Eye (tissue), 1 donor: ENCODE measurements at places on chromosomes 11 and 22.

DNA sequence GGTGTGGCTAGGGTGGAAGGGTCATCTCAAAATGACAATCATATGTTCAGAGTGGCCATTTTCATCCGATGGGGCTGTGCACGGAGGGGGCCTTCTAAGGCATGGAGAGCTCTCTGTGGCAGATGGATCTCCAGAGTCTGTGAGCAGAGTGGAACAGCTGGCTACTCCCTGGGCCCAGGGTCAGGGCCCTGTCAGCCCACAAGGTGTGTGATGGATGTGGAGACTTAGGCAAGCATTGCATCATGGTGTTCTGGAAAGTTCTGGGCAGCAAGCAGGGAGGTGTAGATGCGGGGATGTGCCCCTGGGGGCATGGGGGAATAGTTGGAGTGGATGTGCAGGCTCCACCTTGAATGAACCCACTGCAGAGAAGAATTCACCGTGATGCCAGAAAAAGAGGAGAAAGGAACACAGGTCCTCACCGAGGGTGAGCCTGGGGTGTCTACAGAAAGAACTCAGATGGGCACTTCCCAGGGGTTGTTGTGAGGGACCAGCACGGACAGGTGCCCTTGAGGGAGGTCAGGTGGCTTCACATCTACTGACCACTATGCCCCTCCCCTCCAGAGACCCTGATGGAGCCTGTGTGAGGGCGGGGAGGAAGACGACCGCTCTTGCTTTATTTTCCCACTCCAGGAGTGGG lies 51.1 kb downstream of the CHRDL2 start:
- DNase-seq = no peak

GRCh38 chr11:60370811-60371298 lies 7.5 kb upstream of the MS4A7 start:
- peak; percentile 7 for DNase-seq

DNA sequence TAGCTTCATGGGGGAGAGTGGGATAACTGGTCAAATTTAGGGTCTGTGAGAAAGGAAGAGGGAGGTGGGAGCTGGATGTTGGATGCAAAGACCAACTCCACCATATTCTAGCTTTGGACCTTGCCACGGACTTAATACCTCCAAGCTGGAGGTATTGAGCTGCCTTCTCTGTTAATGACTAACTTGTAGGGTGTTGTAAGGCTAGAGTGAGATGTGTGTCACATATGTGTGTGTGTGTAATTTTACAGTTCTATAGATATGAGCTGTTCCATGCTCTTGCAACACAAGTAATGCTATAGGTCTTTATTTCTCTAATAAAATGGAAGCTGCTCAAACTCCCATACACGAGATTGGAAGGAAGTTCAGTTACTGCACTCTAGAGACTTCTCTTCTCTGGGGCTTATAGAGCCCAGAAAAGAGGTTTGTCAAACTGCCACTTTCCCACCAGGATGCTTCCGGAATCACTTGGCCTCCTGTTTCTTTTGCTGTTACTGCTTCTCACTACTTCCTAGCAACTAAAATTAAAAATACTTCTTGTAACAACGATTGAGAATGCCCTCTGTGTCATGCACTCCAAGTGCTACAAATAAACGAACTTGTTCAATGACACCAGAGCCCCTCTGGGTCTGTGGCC lies 16.0 kb upstream of the FJX1 start:
- DNase-seq = no peak

DNA sequence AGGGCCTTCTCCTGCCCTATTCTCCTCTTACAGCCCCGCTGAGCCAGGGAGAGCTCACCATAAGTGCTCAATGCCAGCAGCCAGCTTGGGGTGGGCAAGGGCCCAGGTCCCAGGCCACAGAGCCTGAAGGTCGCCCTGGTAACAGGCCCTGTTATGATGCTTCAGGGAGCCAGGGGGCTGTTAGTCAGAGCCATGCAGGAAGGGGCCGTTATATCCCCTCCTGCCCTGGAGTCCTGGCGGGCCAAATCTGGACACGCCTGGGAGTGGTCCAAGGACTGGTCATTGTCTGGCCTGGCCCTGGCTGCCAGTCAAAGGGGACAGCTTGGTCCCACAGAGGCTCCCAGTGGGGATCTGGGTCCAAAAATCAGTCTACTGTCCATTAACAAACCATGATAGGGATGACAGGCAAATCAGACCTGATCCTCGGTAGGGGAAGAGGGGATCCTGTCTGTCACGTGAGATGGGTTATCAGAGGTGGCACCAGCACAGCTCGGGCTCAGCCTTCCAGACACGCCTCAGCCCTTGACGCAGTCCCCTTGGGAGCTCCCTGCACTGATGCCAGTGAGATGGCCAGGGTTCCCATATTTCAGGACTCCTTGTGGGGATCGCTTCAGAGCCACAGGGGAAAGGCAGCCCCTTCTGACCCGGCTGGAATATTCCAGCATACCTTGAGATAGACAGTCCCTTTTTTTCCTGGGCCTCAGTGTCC lies 55.9 kb downstream of the LRRC32 start:
- no peak for DNase-seq

GRCh38 chr11:16902182-16902581 lies 112.0 kb downstream of the PLEKHA7 start:
- DNase-seq = no peak

DNA sequence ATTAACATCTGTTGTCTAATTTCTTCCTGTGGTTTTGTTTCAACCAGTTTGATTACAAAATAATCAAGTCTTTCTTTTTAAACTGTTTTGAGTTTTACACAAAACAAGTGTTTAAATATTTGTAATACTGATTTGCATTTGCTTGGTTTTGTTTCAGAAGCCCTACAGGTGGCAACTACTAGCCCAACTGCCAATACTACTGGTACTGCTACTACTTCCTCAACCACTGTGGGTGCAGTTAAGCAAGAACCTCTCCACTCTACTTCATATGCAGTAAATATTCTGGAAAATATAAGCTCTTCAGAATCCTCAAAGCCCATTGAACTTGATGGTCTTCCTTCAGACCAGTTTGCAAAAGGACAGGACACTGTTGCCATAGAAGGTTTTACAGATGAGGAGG lies 61.1 kb downstream of the QSER1 start:
- no peak for DNase-seq

DNA sequence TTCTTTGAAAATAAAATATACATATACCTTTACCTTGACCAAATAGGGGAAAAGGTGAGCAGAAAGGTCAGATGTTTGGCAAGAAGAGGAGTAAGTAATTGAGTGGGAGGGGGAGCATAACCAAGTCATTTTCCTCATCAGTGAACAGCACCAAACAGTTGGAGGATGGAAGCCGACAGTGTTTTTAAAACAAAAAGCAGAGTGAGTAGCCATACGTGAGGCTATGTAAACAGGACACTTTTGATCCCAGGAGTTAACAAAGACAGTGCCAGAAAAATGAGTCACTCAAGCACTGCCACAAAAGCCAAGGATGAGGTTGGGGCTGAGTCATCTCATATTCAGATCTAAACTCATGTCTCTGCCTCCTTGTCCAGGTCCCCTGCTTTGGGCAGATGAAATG lies 734.7 kb downstream of the KCNA4 start:
- DNase-seq = peak; percentile 13

- no peak for DNase-seq
Measured at GRCh38 chr11:20032127-20032526, 128.1 kb downstream of the DBX1 start.

DNA sequence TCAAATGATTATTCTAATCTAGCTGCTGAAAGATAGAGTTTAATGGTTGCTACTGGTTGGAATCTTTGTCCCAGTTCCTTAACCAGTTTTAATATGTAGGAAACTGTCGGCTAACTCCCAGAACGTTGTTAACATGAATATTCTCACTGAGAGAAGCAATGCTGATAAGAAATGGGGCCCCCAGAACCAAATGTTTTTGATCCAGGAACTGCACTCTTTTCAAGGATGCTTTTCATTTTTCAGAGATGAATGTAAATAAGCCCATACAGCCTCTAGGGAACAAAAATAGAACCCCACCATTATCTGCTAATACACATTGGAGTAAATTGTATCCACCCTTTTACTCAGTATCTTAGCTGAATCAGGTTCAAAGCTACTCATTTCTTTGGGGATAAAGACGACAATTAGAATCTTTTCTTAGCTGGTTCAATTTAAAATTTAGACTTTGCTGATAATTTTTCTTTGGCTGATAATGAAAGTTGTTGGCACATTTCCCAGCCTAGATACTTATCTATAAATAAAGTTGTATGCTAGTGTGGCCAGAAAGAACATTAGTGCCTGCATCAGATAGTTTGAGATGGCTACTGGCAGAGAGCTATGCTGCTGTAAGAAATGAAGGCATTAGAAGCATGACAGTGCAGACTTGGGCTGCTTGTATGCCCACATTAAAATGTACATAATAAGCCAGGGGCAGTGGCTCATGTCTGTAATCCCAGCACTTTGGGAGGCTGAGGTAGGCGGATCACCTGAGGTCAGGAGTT lies 323.3 kb upstream of the PDGFD start:
- DNase-seq = no peak

GRCh38 chr22:23576681-23577080 lies 3.4 kb downstream of the IGLL1 start:
- no peak for DNase-seq

GRCh38 chr11:67073908-67074307 lies 17.3 kb downstream of the RHOD start:
- no peak for DNase-seq

- DNase-seq = no peak
Measured at GRCh38 chr11:102478673-102479299, 26.2 kb upstream of the TMEM123 start.

GRCh38 chr11:67118181-67118766 lies 789 bp upstream of the KDM2A start:
- DNase-seq = no peak

GRCh38 chr11:122717264-122717867 lies 61.8 kb downstream of the UBASH3B start:
- no peak for DNase-seq

- DNase-seq = no peak
Measured at GRCh38 chr11:210122-210802, 2.8 kb downstream of the RIC8A start.

DNA sequence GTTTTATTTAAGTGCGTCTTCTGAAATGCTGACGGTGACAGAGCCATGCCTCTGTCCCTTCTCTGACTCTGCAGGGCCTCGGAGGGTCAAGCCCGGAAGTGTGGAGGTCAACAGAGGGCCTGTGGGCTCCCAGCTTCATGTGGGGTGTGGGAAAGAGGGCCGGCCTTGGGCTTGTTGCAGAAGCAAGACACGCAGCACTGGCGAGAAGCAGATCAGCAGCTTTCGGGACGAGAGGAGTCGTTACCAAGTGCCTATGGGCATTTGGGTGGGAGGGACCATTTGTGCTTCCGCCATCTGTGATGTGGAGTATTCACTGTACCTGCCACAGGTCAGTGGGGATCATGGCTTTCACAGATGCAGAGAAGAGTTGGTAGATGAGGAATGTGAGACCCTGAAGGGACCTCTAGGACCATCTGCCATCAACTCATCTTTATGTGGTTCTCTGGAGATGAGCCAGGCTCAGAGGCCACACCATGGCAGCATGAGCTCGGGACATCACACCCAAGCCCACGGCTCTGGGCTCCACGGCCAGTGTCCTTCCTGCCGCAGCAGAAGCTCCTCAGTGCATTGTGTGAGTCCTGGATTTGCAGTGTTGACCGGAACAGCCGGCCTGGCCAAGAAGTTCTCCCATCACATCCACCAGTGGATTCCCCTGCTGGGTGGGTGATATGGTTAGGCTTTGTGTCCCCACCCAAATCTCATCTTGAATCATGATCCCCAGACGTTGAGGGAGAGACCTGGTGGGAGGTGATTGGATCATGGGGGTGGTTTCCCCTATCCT lies 590.7 kb downstream of the TBC1D22A start:
- no peak for DNase-seq

- no peak for DNase-seq
Measured at GRCh38 chr22:31942091-31942490, 2.2 kb upstream of the YWHAH start.

GRCh38 chr11:39541945-39542351 lies 1917.5 kb downstream of the LRRC4C start:
- peak; percentile 3 for DNase-seq

DNA sequence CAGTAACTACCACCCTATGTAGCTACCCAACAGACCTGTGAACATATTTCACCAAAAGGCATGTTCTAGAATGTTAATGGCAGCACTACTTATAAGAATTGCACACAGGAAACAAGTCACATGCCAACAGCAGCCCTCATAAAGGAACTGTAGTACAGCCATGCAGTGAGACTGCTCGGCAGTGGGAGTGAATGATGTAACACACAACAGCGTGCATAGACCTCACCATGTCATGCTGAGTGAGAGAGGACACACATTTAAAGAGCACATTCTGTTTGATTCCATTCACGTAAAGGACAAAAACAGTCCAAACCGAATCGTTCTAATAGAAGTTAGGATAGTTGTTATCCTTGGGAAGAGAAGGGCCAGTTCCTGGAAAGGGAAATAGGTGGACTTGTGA lies 27.2 kb upstream of the KIRREL3 start:
- no peak for DNase-seq

DNA sequence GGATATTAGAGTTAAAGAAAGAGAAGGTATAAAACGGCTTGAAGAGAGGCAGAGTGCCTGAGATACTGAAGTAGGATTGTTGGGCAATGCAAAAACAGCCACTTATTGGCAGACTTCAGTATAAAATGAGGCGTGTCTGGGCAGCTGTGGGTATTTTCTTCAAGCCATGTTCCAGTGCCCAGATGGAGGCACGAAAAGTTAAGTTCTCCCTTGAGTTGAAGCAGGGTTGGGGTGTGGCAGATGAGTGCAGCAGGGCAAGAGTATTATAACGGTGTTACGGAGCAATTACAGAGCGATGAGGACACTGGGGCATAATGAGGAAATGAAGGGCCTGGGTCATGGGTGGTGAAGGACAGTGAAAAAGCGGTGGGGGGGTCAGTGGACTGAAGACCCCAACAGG lies 73.7 kb upstream of the CREB3L1 start:
- no peak for DNase-seq

DNA sequence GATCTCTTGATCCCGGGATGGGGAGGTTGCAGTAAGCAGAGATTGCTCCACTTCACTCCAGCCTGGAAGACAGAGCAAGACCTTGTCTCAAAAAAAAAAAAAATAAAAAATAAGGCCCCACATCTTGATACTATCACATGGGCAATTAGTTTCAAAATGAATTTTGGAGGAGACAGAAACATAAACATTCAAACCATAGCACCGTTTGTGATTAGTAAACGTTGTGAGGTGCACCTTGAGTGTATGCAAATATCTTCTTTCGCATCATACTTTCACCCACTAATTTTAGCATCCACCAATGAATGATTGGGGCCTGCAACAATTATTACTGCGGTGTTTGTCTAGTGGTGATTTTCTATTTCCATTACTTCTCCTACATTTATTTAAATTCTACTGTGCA lies 11.0 kb upstream of the SPDYC start:
- DNase-seq = no peak
